Stimulated activated CD4-positive, alpha-beta T cell treated with anti-CD3 and anti-CD28 coated beads, TNF-alpha, amount 100 ng/mL, for 4 hours (primary cell): ENCODE measurements at places on chromosomes 5 and 9.

- DNase-seq: no peak
Measured at GRCh38 chr5:166596043-166596442, 1695.4 kb upstream of the WWC1 start.

DNA sequence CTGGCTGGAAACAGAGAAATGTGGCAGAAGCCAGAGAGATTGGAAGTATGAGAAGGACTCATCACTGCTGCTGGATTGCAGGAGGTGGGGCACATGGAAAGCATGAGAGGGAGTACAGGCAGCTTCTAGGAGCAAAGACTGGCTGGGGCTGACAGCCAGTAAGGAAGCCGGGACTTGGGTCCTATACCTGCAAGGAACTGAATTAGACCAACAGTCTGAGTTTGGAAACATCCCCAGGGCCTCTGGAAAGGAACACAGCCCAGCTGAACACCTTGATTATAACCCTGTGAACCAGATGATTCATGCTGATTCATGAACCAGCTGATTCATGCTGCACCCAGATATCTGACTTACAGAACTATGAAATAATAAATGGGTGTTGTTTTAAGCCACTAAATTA is 93.4 kb downstream of the OSTF1 start:
- DNase-seq: no peak

- peak; percentile 39 for DNase-seq
Measured at GRCh38 chr9:21964925-21965385, 29.2 kb downstream of the CDKN2A start.

DNA sequence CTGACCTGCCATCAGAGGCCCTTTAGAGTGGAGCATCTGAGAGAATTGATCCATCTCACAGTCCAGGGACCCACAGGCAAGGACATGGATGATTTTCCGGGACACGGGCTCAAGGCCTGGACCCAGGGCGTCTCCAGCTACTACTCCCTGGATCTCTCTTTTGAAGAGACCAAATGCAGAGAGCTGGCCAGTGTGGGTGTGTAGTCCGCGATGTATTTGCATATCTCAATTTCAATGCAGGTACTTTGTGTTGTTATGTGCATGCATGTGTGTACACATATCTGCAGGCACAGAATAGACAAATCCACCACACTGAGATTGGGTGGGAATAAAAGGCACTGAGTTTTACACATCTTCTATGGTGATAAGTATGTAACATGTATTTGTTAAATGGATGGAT is 30.8 kb upstream of the ASTN2 start:
- no peak for DNase-seq

DNA sequence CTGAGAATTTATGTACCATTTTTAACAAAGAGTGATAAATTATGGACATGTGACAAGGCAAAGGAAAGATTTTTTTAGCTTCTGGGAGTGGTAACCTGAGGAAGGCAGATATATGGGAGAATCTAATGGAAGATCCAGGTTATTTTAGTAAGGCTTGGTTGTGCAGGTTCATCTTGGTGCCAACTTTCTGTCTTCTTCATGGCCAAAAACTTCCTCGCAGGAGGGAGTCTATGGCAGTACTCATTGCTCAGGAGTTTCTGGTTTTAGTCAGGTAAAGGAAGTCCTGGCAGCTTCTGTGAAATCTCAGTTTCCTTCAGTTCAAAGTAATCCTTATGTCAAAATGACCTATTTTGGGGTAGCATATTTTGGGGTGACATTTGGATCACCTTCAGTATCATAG is 248.3 kb upstream of the KCNN2 start:
- no peak for DNase-seq

GRCh38 chr5:136963504-136963903 is 535.6 kb downstream of the SPOCK1 start:
- no peak for DNase-seq

DNA sequence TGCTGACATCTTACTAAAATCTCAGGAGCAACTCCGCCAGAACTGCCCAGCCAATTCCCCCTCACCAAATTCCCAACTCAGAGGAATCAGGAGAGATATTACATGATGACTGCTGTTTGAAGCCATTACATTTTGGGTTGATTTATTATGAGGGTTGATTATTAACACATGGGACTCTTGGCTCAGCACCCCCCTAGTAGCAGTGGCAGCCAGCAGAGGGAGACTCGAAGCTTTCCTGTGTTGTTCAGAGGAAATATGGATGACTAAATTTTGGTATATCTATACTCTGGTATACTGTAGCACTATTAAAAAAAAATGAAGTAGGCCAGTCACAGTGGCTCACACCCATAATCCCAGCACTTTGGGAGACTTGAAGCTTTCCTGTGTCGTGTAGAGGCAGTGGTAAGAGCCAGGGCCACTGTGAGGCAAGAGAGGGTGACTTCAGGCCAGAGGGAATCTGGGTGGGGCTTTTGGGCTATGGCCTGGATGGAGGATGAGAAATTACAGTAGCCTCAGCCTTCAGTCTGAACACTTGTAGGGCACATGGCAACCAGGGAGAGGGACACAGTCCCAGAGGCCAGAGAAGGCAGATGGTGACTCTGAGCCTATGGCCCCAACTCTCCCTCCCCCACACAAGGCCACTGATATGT is 111.4 kb downstream of the LHX2 start:
- no peak for DNase-seq

GRCh38 chr5:151862811-151863472 is 61.7 kb downstream of the GLRA1 start:
- no peak for DNase-seq

DNA sequence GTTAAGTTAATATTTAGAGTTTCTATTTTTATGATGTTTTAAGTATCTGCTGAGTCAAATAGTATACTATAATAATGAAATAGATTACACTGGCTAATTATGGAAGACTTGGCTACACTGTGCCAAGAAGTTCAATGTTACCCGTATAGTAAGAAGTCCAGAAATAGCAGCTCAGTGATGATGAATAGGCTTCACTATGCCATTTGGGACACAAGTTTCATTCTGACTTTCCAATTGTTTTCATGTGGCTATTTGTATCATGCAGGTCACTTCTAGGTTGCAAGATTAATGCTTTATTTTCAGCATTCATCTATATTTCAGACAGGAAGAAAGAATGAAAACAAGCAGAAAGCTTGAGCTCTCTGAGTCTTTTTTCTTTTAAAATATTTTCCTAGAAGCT is 194.5 kb upstream of the RIOK2 start:
- no peak for DNase-seq

DNA sequence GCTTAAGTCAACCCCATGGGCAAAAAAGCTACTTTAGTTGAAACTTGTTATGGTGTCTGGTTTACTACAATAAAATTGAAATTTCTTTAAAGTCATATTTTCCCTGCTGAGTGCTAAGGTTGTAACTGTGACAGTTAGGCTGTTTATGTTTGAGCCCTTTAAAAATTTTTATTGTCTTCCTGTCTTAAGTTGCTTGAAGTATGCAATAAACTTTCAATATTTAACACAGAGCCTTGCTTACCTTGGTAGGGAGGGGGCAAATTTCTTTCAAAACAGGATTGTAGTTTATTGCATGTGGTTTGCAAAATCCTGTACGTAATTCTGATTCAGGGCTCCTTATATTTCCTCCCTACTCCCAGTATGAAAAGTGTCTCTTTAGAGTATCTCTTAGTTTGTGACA is 465.5 kb upstream of the ACTBL2 start:
- no peak for DNase-seq

- no peak for DNase-seq
Measured at GRCh38 chr9:116191576-116192415, 38.2 kb downstream of the PAPPA start.

GRCh38 chr5:154737667-154738320 is 17.4 kb upstream of the LARP1 start:
- no peak for DNase-seq

DNA sequence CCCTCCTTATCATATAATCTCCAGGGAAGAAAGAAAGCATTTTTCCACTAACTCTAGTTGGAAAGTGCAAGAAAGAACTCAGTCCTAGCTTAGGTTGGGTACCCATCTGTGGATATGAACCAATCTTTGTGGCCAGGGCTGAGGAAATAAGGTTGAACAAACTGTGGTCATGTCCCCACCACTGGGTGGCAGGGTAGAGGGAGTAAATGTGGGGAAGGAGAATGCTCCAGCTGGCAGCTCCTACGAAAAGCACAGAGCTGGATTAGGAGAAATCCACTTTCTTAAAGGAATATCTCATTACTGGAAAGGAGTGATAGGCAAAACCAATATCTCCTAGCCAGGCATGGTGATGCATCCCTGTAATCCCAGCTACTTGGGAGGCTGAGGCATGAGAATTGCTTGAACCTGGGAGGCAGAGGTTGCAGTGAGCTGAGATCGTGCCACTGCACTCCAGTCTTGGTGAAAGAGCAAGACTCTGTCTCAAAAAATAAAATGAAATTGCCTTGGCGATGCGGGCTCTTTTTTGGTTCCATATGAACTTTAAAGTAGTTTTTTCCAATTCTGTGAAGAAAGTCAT is 175.1 kb downstream of the CCDC192 start:
- no peak for DNase-seq

- DNase-seq: no peak
Measured at GRCh38 chr9:71680189-71680980, 87.9 kb downstream of the CEMIP2 start.

GRCh38 chr9:109193974-109194556 is 27.0 kb upstream of the FRRS1L start:
- DNase-seq: no peak

GRCh38 chr9:37381094-37381741 is 41.3 kb upstream of the GRHPR start:
- DNase-seq: no peak

- no peak for DNase-seq
Measured at GRCh38 chr5:1824109-1824821, 23.1 kb downstream of the NDUFS6 start.

- DNase-seq: no peak
Measured at GRCh38 chr5:135174315-135175096, 140.5 kb upstream of the PITX1 start.

GRCh38 chr5:181200816-181201215 is 4.2 kb downstream of the TRIM7 start:
- DNase-seq: no peak

DNA sequence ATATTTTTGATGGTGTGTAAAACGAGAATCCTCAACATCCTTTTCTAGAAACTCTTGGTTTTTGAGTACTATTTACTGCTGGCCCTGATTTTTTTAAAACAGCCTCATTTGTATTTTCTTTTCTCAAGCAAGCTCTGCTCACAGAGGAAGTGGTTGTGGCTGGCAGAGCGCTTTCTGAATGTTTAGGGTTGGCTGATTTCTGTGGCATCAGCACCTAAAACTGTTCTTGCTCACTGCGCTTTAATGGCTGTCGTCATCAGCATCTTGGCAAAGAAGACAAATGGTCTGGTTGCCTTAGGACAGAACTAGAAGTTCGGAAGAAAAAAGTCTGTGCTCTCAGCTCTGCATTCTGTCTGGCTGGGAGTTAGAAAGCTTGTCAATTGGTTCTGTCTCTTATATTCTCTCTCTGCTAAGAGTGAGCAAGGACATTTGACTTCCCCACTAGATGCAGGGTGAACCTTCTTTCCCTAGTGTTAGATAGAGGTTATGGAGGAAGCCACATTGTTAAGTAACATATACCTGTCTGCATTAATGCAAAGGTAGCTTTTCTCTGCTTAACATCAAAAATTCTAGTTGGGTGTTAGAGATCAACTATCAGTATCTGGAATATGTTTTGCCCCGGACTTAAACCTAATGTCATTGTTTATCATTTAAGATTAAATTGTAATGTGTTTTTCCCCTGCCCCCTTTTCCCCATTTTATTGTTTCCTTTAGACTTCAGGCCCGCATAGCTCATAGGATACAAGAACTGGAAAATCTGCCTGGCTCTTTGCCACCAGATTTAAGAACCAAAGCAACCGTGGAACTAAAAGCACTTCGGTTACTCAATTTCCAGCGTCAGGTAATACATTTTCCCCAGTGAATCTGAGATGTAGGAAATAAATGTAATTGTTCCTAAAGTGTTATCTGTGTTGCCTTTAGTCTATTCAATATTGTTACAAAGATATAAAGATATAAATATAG is 39.0 kb downstream of the SMARCA2 start:
- peak; percentile 15 for DNase-seq
